Hematopoietic multipotent progenitor cell treated with erythropoietin and hydrocortisone succinate and interleukin-3 and kit ligand, for 8 days (in vitro differentiated cells): ENCODE measurements at places on chromosomes 13 and 19.
A peak's percentile ranks its signal among the peaks of the same experiment; 100 is the strongest.

- DNase-seq: no peak
Observed at GRCh38 chr19:33697766-33698165, 76.0 kb downstream of the CHST8 start.

- peak; percentile 16 for DNase-seq
Observed at GRCh38 chr19:49336482-49337266, 1.5 kb downstream of the CD37 start.

- DNase-seq: no peak
Observed at GRCh38 chr13:33884531-33885220, 66.7 kb downstream of the RFC3 start.

GRCh38 chr19:48964205-48965039 lies 687 bp upstream of the FTL start:
- DNase-seq: peak; percentile 30

GRCh38 chr13:41673640-41674039 lies 216.3 kb downstream of the RGCC start:
- DNase-seq: no peak

- DNase-seq: peak; percentile 41
Observed at GRCh38 chr19:495402-496111, 729 bp upstream of the MADCAM1 start.

DNA sequence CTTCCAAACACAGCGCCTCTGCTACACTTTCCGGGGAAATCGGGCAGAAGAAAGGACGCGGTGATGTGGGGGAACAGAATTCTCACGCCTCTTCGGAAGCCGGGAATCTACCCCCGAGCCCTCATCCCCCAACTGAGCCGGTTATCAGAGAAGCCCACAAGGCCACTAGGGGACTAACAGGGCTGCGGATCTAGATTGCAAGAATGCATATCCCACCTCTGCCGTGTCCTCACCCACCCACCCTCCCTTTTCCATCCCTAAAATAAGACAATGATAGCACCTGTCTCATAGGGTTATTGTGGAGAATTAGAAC lies 1.1 kb downstream of the IGFLR1 start:
- no peak for DNase-seq

DNA sequence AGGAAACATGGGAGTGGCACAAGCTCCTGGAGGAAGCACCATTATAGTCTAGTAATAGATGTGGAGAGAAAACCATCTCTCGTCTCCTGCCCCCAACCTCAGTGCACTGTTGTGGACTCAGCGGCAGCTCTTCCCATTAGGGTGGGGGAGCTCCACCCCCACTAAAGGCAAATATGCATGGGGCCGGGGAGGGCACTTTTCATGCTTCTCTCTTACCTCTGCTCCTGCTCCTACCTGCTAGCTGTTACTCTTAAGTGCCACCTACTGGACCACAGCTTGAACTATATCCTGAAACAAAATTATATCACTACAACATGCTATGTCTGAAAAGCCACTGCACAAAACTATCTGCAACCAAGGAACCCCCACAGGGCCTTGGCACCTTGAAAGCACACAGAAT lies 112.6 kb upstream of the DACH1 start:
- peak; percentile 43 for DNase-seq

DNA sequence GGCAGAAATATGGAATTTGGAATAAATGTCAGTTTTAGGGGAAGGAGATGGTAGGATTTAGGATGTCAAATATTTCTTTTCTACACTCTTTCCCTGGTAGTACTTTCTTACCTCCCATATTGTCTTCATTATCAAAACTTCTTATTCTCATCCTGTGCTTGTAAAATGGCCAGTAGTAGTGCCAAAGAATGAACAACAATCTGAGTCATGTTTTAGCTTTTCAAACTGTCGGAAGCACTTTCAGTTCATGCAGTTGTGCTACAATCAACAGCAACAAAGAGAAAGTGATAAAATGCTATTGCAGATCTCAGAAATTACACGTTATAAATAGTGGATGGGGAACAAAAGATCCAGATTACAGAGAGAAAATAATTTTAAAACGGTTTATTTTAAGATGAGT lies 193.7 kb upstream of the RXFP2 start:
- no peak for DNase-seq

DNA sequence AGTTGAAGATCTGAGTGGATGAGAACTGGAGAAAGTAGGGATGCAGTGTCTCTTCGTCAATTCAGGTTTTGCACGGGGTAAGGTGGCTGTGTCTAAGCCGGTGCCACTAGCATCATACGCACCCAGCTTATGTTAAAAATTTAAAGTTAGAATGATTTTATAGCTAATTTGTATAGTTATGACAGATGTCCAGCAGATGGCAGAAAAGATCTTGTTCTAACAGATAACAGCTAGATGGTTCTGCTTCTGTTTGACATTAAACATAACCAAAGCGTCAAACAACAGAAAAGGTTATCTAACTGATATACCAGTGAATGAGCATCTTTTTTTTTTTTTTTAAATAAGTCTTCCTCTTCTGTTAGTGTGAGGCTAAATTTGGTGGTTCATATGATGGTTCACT lies 18.8 kb upstream of the EDDM13 start:
- peak; percentile 86 for DNase-seq

DNA sequence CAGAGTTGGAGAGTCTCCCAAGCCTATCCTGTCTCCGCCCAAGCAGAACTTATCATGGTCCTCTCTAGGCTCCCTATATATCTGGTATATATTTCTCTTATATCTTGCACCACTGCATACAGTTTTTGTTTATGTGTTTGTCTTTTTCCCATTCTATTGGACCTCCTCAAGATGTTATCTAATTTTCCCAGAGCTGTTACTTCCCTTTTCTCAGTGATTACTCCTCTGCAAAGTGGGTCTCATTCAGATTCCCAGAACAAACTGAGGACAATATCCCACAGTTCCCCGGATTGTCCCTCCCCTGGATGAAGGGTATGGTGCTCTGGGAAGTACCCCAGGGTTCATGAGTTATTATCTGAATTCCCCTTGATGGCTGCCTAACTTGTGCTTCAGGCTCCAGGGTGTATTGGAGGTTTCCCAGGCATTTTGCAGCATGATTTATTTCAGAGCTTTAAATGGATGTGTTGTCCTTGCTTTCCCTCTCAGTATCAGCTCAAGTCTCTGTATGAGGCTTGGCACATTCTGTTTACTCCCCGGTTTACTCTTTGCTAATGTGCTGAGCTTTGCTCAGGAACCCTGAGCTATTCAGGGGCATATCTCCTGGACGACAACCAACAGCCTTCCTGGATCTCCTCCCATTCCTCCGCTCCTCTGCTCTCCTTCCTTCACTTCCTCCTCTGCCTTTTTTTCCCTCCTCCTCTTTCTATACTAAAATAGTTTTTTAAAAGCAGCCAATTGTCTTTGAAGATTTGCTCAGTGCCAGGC lies 329.3 kb downstream of the SPRY2 start:
- no peak for DNase-seq

DNA sequence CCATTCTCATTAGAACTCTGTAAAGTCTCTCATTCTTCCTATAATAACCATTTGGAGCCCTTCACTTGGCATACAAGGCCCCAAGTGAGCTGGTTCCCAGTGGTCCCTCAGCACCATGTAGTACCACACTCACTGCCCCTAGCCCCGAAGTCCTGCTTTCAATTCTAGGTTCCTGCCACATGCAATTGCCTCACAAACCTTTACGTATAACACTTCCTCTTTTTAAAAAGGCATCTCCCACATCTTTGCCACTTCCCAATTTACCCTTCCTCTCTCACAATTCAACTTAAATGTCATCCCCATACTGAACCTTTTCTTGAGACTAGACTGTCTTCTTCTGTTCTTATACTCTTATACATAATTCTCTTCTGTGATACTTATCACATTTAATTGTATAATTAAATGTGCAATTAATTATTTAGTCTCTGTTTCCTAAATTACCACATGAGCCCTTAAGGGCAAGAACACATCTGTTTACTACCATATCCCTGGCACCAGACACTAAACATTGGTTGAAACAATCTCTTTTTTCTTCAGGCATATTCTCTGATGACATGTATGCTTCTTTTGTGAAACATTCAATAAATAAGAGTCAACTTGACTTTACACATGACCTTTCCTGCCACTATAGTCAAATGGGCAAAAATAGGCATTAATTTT lies 304.0 kb downstream of the SPRY2 start:
- DNase-seq: peak; percentile 11

- no peak for DNase-seq
Observed at GRCh38 chr13:109396266-109396665, 390.1 kb downstream of the IRS2 start.

DNA sequence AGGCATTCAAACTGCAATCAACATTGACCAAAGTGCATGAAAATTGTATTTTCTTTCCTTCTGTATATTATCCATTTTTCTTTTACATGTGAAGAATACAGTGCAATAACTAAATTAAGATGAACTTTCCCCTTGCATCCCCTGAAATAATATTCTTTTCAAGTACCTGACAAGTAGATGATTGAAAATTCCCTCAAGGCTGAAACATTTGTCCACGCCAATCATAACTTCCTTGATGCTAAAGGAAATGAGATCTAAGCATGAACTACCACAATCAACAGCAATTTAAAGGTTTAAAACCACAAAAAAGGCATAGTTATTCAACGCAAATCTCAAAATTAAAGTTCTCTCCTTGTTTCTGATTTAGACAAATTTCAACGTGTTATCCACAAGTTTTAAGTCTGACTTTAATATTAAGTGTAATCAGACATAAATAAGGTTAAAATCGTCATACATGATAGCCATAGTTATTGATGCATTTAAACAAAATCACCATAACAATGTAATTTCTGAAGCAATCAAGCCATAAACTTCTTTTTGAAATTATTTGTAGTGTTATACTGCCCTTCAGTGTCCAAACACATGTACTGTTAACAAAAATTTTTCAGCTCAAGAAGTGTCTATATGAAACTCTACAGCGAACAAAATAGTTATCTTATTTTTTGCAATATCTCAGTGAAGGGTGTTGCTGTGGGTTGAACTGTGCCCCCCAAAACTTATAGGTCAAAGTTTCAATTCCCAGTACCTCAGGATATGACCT lies 169.5 kb downstream of the DCLK1 start:
- DNase-seq: no peak

- DNase-seq: peak; percentile 44
Observed at GRCh38 chr13:60398907-60399589, 2.0 kb downstream of the TDRD3 start.

DNA sequence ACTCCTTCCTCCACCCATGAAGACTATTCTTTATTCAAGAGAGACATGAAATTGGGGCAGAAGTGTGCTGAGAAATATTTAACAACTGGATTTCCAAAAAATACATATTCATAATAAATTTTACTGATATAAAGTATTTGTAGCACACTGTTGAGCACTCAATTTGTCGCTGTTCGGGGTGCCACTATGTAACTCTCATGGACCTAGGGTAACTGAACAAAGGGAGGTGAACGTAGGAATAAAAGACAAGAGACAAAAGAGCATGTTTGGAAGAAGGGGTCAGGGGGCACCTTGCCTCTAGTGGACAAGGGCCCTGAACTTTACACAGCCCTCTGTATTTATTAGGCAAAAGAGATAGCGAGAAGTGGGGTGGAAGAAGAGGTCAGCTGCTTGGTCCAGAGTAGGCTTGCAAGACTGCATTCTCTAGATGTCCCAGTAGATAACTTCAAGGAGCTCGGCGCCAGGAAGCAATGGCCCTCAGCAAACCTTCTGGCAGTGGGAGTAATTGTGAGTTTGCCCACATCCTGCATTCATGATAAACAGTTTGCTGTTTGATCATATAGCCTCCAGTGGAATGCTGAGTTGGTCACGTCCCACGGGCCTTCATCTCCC lies 4.5 kb upstream of the ZNF175 start:
- DNase-seq: peak; percentile 59

- peak; percentile 17 for DNase-seq
Observed at GRCh38 chr13:20090349-20090748, 70.5 kb downstream of the GJA3 start.

DNA sequence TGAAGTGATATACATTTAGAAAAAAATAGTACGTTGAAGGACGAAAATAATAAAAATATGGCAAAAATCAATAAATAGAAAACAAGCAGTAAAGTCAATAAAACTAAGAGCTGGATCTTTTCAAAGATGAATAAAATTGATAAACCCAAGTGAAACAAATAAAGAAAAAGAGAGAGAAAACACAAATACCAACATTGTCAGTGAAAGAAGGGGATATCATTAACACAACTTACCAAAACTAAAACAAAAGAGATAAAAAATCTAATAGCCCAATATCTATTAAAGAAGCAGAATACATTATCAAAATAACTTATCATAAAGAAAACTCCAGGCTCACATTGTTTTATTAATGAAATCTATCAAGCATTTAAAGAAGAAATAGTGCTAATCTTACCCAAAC lies 675.1 kb downstream of the UQCRFS1 start:
- no peak for DNase-seq

DNA sequence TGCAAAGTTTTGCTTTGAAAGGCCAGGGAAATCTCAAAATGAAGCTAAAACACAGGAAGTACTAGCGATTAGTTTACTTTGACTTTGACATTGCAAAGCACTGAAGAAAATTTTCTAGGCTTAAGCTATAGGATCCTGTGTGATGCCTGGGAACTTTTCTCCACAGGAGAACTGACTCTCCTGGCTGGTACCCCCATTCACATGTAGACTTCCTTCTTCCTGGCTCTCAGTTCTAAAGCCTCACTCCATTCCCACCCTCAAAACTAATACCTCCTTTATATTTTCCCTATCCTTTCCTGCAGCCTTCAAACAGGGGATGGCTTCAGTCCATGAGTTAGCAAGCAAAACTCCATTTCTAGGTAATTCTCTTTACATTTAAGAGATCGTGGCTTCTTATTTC lies 189.5 kb downstream of the SLITRK1 start:
- DNase-seq: no peak

GRCh38 chr19:46373491-46374359 lies 26.8 kb downstream of the PPP5C start:
- DNase-seq: peak; percentile 86

- peak; percentile 58 for DNase-seq
Observed at GRCh38 chr13:99339736-99340397, 32.7 kb upstream of the GPR183 start.

DNA sequence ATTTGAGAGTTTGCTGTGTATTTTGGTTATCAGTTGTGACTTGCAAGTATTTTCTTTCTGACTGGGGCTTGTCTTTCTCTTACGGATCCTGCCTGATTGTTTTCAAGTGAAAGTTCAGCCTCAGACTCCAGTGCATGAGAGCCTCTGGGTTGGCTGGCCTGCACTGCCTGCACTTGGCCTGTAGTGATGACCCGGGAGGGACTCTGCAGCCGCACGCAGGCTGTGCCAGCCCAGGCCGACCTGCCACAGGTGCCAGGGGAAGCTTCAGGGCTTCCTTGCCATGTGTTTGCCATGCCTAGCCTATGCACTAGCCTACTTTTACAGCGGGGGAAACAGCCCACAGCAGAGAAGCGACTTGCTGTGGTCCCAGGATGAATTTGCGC lies 77.0 kb downstream of the KDM4B start:
- DNase-seq: no peak

GRCh38 chr13:103236213-103236612 lies 170.0 kb upstream of the SLC10A2 start:
- DNase-seq: no peak

- DNase-seq: peak; percentile 47
Observed at GRCh38 chr19:47107202-47107952, 6.2 kb downstream of the ZC3H4 start.
